ENCODE measurements at places on chromosomes 6 and 20.

- no peak for DNase-seq
These were observed 150.2 kb upstream of the RNF217 start for GRCh38 chr6:124812067-124812466.

GRCh38 chr6:155485756-155486155 lies 30.1 kb upstream of the NOX3 start:
- no peak for DNase-seq

- no peak for DNase-seq
These were observed 89.0 kb downstream of the CD40 start for GRCh38 chr20:46206992-46207549.

- no peak for DNase-seq
These were observed 43.9 kb downstream of the ATG5 start for GRCh38 chr6:106281661-106282060.

- no peak for DNase-seq
These were observed 1.7 kb upstream of the EHMT2 start for GRCh38 chr6:31899215-31899614.

GRCh38 chr6:47701363-47701762 lies 3.0 kb downstream of the ADGRF4 start:
- no peak for DNase-seq

- no peak for DNase-seq
These were observed 97.2 kb downstream of the JAG1 start for GRCh38 chr20:10576411-10577090.

GRCh38 chr6:160791981-160792418 lies 90.0 kb downstream of the PLG start:
- DNase-seq = no peak

DNA sequence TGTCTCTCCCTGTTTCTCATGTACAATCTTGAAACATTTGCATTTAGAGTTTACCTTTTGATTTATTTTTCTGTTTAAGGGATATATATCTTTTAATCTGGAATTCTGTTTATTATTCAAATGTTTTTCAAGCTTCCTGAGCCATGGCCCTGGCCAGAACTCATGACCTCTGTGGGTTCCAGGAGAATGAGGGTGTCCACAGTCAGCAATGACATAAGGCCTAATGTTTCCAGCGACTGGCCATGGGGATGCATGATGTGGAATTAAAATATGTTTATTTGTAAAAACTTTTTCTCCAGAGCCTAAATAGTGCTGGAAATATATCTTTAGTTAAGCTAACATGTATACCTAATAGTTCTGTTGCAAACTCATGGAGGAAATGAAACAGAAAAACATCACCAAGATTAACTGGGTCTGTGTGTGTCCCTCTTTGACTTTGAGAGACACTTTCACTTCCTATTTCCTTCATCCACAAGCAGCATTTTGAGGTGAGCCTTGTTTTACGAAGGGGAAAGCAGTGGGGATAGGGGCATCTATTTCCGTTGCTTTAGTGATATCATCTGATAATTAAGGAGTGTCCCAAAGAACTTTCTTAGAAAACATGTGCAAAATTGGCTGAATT lies 87.6 kb downstream of the SMOC2 start:
- DNase-seq = no peak

GRCh38 chr6:131960371-131961133 lies 9.4 kb upstream of the CCN2 start:
- no peak for DNase-seq

- DNase-seq = no peak
These were observed 30.1 kb downstream of the REPS1 start for GRCh38 chr6:138957903-138958302.

GRCh38 chr6:142322066-142322465 lies 20.3 kb downstream of the ADGRG6 start:
- DNase-seq = no peak

DNA sequence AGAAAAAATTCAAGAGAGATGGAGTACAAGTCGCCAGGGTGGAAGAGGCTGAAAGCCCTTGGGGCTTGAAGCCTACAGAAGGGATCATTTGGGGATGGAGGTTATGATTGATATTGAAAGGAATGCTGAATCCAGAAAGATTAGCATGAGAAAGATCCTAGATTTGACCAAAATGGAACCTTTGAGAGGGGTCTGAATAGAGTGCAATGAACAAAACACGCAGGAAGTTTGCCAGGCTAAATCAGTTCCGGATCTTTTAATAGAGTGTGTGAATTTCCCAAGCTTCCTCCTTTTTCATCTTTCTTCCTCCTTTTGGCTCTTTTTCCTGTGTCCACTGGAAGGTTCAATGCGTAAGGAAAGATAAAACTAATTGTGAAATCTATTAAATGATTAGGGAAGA lies 15.3 kb downstream of the IPCEF1 start:
- DNase-seq = no peak

DNA sequence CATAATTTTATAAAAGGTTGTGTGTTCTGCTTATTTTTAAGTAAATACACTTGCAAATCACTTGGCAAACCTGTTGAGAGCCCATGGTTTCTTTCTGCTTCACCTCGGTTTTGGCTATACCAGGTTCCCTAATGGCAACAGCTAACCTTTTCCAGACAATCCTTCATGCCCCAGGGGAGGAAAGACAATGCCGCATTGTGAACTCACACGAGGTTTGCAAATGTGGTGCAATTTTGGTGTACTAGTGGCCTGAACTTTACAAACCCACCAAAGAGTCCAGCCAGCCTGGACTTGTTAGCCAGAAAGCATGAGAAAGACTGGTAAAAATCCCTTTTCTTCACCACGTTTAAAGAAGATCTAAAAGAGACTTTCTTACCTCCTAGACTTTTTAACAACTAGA lies 84.8 kb upstream of the SOX4 start:
- no peak for DNase-seq

DNA sequence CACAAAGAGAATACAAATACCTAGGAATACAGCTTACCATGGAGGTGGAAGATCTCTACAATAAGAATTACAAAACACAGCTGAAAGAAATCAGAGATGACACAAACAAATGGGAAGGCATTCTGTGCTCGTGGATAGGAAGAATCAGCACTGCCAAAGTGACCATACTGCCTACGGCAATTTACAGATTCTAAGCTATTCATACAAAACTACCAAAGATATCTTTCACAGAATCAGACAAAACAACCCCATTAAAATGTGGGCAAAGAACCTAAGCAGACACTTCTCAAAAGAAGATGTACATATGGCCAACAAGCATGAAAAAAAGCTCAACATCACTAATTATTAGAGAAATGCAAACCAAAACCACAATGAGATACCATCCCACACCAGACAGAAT lies 133.2 kb upstream of the SSTR4 start:
- DNase-seq = no peak

DNA sequence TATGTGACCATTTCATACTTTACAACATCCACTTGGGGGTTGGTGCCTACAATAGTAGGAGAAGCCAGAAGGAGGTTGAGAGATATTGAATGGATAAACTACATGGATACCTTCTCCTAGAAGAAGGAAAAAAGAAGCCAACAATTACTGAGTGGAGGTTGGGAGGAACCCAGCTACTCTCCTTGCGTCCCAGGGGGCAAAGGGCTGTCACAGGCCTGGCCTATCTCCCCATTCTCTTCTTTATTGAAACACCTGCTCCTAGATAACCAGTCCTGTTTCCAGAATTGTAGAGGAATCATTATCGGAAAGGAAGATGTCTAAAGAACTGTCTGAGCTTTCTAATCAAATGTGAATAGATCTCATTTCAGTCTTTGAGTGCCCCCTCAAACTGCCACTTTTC lies 115.1 kb downstream of the MAP7 start:
- no peak for DNase-seq

DNA sequence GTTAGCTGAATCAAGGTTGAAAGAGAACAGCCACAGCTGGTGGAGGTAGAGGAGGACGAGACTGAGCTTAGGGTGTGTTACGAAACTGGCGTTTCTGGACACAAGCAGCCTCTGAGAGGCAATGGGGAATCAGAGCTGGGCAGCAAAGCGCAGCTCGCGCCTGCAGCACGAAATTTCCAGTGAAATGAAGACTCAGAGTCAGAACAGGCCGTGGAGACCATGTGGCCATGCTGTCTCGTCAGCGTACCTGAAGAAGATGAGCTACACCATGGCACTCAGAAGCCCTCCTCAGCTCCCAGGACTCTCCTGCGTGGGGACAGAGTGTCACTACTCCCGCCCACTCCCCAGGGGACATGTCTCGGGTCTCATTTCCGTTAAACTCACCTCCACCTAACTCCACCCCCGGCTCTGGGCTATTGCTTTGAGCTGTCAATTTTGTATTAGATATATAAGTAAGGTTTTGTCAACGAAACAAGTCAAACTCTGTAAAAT lies 256.9 kb downstream of the ERMARD start:
- no peak for DNase-seq

- DNase-seq = no peak
These were observed 103.4 kb downstream of the FOXC1 start for GRCh38 chr6:1713016-1713600.
